ENCODE measurements at places on chromosomes 2 and 18.

DNA sequence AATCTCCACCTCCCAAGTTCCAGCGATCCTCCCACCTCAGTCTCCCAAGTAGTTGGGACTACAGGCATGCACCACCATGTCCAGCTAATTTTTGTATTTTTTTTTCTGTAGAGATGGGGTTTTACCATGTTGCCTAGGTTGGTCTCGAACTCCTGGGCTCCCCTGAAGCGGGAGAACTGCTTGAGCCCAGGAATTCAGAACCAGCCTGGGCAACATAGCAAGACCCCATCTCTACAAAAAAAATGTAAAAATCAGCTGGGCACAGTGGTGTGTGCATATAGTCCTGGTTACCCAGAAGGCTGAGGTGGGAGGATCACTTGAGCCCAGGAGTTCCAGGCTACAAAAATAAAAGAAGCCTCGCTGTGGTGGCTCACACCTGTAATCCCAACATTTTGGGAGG lies 12.0 kb upstream of the ZNF532 start:
- no peak for DNase-seq

DNA sequence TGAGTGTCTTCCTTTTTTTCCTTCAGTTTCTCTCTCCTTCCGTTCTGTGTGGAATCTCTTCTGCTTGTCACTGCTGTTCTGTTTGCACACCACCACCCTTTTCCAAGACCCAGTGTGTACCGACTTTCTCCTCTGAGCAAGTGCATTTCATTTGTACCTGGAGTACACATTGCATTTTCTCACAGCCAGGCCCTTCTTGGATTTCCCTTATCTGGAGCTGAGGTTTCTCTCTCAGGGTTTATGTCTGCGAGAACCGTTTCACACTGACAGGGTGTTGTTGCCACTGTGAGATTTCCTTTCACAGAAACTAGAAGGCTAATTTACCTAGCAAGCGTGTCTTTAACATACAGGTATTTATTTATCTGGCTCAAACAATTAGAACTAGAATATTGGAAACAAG lies 26.2 kb downstream of the NCOA1 start:
- peak; percentile 14 for DNase-seq

- no peak for DNase-seq
Measured at GRCh38 chr2:157432475-157433106, 11.3 kb downstream of the CYTIP start.

GRCh38 chr2:43412114-43412753 lies 183.6 kb downstream of the THADA start:
- DNase-seq: no peak

DNA sequence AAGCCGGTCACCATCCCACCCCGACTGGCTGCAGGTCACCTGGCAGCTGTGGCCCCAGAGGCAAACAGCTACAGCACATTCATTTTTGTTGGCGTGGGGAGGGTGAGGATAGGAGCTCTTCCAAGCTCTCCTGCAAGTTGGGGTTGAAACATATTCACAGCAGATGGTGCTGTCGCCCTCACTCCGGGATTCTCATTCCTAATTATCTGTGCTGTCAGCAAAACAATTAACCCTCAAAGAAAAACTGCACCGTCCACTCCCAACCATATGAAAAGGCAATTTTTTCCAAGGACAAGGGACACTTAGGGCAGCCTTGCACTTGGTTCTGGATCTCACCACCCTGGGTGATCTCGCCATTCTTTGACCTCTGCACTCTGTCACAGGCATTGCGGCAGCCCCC lies 68.6 kb downstream of the ZBTB7C start:
- no peak for DNase-seq

DNA sequence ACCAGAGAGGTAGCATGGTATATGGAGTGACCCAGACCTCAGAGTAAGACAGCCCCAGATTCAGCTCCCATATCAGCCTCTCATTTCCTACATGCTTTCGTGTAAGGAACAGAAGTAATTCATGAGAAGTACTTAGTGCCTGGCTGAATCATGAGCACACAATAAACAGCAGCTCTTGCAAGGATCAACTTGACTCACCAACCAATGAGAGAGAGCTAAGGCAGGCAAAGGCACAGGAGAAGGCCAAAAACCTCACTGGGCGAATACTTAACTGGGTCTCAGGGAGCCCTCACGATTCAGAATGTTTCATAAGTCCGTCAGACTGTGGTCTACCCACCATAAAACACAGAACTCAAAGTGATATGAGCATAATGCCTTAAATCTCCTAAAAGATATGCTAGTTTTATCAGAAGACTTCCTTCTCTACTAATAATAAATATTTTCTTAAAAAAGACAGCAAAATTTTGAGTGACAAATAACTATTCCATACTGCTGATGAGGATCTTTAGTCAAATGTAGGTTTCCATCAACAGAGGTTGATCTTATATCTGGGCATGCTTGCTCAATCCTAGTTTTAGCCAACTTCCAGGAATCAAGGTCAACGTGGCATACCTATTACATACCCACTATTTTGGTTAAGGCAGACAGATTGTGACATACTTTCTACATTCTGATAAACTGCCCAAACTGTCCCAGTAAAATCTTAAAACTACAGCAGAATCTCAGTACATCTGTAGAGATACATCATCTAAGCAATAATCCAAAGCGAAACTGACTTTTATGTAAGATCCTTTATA lies 34.9 kb downstream of the IMMT start:
- DNase-seq: no peak

DNA sequence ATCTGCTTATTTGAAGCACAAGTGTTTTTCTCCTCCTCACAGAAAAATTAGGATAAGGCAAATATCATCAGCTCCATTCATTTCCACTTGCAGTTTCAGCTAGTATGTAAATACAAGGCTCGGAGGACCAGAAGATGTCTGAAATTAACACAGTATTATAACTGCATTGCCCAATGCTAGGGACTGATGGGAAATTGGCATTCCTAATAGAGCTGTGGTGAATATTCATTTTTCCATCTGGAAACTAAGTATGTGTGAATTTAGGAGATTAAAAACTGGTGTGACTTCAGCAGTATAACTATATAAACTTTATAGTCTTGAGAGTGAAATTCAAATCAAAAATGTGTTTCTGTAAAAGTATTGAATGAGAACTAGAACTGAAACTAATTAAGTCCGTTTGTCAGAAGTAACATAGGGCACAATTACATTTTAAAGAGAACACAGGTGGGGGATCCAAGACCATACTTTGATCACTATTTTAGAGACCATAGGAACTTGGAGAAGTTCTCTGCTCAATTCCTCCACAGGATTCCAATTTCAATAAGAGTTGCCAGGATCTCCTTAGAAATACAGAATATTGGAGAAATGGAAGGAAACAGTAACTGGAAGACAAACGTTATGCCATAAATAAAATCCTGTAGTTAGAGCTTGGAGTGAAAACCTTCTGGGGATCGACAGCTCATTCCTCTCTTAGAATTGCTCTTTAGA lies 12.1 kb upstream of the ITGA6 start:
- DNase-seq: no peak

- no peak for DNase-seq
Measured at GRCh38 chr18:77811503-77811902, 561.9 kb downstream of the GALR1 start.

DNA sequence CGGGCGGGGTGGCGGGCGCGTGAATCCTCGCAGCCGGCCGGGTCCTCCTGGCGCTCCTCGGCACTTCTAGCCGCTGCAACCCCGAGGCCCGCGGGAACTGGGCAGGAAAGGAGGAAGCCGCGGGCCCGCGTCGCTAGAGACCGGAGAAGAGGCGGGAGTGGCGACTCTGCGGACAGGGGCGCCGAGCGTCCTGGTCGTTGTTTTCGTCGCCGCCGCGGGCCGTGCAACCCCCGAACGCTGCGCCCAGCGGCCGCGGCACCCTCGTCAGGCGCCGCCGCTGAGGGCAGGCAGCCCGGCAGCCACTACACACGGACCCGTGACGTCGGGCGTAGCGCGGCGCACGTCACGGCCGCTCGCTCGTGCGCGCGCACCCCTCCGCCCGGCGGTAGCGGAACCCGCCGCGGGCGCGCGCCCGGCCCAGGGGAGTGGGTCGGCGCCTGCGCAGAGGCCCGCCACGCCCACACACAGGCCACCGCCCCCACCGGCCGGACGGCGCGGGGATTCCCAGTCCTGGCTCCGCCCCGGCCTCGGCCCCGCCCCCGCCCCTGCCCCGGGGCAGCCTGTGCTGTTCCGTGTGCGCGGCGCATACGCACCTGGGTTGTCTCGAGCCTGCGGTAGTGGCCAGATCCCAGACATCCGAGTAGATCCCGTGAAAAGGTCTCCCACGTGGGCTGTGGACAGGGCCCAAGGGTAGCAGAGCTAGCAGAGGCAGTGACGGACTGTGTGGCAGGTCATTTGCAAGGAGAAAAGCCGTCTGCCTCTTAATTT lies at the start of gene MAP3K2:
Gene MAP3K2 (minus strand): TSS at position 321 of the 768 bp plus-strand sequence. CDS start 44,846 bp downstream, outside the sequence.
- peak; percentile 96 for DNase-seq

GRCh38 chr2:72980535-72981217 lies 63.4 kb downstream of the EMX1 start:
- DNase-seq: no peak

- peak; percentile 19 for DNase-seq
Measured at GRCh38 chr18:650428-650858, 7.0 kb upstream of the TYMS start.

GRCh38 chr18:12825230-12825629 lies 58.8 kb downstream of the PTPN2 start:
- no peak for DNase-seq

DNA sequence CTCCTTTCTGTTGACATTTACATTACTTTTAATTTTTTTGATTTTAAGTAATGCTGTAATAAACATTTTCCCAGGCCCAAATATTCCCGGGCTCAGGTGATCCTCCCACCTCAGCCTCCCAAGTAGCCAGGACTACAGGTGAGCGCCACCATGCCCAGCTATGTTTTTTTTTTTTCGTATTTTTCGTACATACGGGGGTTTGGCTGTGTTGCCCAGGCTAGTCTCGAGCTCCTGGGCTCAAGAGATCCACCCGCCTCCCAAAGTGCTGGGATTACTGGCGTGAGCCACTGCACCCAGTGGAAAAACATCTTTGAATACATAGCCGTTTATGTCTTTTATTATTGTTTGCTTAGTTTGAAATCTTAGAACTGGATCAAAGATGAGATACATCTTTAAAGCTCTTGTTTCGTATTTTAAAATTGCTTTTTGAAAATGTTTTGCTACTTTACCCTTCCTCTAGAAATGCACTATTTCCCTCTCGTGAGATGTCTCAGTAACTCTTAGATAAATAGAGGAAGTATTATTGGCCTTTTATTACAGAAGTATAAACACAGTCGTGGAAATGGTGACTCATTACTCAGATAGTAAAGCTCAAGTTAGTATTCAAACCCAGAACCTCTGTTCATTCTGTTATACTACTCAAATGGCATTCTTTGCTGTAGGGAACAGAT lies 2.4 kb downstream of the SMCHD1 start:
- DNase-seq: no peak

DNA sequence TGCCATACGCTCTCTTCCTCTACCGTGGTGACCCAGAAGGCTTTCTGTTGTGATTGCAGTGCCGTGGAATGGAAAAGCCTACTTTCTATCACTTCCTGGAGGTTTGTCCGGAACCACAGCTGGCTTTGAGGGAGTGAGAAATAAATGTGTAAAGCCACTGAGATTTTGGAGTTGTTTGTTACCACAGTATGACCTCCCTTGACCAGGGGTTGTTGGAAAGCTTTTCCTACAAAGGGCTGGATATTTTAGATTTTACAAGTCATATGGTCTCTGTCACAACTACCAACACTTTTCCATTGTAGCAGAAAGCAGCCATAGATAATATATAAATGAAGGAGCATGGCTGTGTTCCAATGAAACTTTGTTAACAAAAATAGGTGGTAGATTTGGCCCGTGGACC lies 70.3 kb downstream of the VAPA start:
- DNase-seq: no peak

DNA sequence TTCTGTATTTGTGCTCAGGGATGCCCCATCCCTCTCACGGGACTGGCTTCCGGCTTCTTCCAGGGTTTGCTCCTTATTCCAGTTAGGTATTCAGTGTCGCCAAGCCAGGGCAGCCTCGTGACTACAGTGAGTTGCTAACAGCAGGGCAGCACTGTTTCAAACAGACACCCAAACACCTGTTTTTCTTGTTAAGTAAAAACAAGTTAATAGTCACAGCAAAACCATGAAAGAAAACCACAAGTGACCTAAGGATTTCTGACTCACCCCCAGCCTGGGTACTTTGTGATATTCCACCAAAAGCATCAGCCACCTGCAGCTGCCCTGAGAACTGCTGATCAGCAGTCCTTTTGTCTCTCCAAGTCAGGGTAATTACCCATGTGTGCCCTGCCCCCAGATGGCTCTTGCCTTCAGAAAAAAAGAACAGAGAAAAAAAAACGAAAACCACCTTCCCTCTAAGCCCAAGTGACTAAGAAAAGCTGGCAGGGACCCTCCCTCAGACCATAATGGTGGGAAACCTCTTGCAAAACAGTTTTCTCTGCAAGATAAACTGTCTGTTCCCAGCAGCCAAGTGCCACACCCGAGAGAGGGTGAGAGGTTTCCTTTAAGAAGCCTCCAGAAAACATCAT lies 178.2 kb downstream of the ANAPC1 start:
- no peak for DNase-seq

- DNase-seq: no peak
Measured at GRCh38 chr2:138012082-138012481, 47.8 kb downstream of the HNMT start.

DNA sequence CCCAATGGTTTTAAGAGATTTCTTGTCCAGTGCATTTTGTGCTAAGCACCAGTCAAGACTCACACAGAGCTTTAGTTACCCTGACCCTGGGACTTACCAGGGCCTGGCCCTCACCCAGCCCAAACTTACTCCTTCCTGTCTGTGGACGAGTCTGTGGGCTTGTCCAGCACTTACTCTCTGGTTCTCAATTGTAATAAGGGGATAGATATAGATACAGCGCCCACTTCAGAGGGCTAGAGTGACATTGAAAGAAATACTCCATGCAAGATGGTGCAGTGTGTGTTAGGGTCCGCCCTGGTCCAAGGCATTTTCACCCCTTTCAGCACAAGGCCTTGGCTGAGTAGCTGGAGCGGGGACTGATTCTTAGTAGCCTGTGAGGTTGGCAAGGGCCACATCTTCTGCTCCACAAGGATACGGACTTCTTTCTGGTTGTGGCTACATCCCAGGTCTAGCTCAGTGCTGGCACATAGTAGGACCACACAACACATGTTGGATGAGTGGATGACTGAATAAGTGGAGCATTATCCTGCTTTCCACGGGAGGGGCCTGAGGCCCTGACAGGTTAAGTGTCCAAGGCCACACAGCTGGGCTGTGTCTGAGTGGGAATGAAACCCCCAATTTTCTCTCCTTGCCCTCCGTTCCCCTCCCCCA lies 3.8 kb upstream of the ARID5A start:
- DNase-seq: no peak

DNA sequence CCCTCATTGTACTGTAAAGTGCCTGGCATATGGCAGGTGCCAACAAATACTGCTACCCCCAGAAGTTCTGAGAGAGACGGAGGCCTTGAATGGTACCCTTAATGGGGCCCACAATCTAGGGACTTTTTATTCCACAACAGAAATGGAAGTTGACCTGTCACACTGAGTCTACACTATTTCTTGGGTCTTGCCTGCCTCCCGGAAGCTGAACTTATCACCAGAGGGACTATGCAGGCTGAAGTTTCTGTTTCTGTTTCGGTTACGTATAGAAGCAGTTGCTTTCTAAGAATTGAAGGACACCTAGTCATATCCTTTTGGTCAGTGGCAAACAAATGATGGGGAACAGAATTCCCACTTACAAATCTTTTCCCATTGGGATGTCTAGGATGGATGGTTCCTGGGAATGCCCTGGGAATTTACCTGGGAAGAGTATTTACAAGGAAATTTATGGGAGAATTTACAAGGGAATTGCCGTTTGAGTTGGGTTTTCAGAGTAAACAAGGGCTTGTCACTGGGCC lies 74.2 kb downstream of the HS1BP3 start:
- peak; percentile 42 for DNase-seq

GRCh38 chr2:105576050-105576439 lies 168.7 kb upstream of the NCK2 start:
- DNase-seq: no peak

GRCh38 chr2:10722252-10722825 lies 909 bp downstream of the ATP6V1C2 start:
- no peak for DNase-seq
